ENCODE measurements at places on chromosomes 3 and 15.
A peak's percentile ranks its signal among the peaks of the same experiment; 100 is the strongest.

DNA sequence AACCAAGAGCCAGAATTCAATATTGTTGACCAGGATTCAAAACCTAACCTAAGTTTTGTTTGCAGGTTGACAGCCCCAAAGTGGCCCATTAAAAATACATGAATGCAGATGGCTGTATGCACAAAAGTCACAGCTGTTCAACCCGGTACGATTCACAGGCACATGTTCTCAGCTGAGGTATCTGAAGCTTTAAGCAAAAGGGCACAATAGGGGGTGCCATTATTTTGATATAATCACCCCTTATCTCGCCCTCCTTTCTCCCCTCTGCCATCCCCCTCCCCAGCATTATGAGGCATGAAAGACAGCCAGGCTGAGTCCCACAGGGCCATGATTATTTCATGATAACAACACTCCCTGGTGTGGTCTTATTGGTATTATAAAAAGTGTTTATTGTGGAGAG is 264.9 kb downstream of the EBLN2 start:
- no peak for DNase-seq

- DNase-seq: no peak
Observed at GRCh38 chr15:69311319-69311721, 12.6 kb downstream of the PAQR5 start.

- DNase-seq: no peak
Observed at GRCh38 chr3:38471260-38471857, 17.7 kb downstream of the ACVR2B start.

DNA sequence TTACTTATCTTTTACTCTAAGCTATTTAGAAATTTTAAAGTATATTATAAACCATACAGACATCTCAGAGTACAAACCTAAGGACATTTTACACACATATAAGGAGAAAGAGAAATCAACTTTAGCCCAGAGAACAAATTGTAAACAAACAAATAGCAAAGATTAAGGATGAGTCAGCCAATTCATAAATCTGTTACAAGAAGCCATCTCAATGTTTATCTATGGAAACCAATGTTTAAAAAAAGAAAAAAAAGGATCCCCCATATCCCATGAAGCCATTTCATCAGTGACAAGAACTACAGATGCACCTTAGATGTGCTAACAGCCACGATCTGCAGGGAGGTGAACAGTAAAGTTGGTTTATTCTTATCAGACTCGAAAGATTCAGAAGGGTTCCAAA is 437.1 kb downstream of the SHQ1 start:
- DNase-seq: no peak

DNA sequence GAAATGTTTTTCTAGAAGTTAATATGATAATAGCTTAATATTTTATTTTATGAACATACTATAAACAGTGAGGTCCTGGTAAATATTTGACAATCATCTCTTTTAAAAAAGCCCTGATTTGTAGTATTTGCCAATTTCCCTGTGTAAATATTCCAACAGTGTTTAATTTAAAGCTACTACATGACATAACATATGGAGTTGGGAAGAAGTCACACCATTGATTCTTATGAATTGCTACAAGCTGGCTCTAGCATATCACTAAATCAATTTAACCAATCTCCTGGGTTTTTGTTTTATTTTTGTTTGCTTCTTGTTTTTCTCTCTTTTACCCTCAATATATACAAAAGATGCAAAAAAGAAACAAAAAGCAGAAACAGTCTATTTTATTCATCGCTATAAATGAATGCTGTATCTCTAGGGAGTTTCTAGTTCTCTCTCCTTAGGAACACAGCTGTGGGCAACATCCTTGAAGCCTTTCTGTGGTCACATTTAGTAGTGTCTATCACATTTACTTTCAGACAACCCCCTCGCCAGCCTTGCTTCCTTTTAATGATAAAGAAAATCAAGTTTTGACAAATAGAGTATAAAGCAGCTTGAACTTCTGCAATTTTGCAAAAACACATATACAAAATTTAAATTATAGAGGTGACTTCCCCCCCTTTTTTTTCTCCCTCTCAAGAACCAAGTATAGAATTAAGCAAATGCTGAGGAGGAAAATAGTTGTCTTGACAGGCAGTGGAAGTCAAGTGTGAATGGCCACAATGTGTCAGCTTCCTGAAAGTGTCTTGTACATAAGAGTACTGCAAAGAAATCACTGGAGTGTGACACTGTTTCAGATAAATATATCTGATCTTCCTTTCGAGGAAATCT is 21.4 kb downstream of the CCR1 start:
- DNase-seq: no peak

DNA sequence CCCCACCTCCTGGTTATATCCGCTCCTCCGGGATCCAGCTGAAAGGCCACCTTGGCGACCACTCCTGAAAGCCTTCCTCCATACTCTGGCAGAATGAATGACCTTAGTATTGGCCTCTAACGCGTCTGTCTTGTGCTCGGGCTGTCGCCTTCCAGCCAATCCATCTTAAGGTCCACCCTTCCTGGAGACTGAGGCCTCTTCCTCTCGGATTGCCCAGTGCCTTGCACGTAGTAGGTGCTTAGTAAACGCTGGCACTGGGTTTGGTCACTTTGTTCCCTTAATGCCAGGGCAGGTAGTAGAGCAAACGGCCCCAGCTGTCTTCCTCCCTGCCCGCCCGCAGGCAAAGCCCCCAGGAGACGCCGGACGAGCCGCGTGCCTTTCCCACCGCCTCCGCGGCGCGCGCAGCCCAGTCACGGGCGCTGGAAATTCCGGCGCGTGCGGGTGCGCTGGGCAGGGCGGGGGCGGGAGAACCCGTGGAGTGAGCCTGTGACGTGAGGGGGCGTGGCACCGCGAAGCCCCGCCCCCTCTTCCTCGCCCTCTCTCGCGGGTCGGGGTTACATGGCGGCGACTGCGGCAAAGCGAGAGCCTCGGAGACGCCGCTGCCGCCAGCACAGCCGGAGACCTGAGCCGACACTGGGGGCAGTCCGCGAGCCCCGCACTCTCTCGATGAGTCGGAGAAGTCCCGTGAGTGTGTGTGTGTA is at the start of gene MAPK6:
MAPK6 (plus strand) TSS at position 527 of the 701 bp plus-strand sequence. CDS start 27,242 bp downstream, outside the sequence.
- DNase-seq: peak; percentile 92

DNA sequence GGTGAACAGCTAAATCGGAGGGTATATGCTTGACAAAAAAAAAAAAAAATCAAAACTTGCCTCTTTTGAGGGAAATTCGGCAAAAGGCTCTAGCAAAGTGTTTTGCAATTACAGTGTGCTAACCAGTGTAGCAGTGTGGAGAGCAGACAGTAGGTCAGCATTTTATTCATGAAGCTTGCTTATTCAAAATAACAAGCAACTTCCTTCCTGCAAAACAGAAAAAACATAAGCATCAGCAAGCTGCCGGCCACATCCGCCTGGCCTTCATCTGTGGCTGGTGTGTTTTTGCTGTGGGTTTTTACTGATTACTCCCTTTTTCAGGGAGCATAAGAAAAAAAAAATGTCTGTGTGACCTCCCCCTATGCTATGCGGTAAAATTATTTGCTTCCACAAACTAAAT is 434.1 kb downstream of the OCA2 start:
- DNase-seq: peak; percentile 10

GRCh38 chr3:29333576-29333975 is 52.7 kb downstream of the RBMS3 start:
- DNase-seq: no peak

DNA sequence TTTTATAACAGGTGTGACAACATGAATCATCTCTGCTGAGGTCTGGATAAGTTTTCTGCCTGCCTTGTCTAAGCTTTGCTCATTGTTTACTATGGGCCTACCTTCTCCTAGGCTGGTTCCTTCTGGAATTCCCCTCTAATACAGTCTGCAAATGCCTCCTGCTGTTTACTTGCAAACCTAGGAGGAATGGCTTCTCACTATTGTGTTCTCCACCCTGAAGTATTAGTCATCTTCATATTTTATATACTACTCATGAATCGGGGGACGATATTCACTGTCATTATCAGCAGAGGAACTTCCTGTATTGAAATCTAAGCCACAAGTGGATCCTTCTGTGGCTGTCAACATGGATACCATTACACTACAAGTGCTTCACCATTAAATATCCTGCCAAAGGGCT is 154.8 kb downstream of the PLCL2 start:
- DNase-seq: no peak

DNA sequence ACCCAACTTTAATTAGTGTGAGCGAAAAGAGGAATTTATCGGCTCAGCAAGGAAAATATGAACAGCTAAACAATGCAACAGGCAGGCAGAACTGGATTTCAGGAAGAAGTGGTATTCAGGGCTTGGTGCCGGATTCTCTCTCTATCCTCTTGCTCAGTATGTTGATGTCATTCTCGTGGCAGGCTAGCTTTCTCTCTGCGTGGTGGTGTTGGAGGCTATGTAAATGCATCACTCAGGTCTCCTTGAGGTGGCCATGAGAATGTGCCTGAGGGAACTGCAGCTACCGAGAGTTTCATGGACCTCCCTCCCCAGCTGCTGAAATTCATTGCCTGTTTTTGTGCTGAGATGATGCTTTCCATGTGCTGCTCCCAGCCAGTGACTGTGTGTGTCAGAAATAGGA is 18.3 kb upstream of the SYN2 start:
- DNase-seq: no peak

- DNase-seq: no peak
Observed at GRCh38 chr3:180058238-180058637, 21.5 kb upstream of the PEX5L start.

GRCh38 chr3:58899159-58899952 is 150.5 kb downstream of the CFAP20DC start:
- peak; percentile 40 for DNase-seq

- no peak for DNase-seq
Observed at GRCh38 chr15:64930019-64930652, 18.4 kb downstream of the ANKDD1A start.

DNA sequence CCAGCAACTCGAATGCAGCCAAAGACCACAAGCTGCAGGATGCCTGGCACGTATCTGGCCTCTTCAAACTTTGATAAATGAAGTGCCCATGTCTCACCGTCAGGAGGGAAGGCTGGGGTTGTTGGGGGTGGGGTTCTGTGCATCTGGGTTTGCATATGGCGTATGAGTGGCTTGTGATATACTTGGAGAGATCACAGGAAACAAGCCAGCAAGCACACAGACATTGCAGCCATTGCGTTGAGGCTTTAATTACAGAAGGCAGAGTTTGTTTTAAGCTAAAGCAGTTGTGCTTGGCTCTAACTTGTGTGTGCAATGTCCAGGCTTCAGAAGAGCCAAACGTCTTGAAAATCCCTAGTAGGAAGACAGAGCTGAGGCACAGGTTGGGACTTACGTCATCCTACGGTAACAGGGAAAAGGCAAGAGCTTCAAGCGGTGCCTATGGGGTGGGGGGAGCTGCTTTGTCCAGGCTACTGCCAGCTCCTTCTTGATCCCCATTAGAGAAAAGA is 109.2 kb downstream of the ASB7 start:
- DNase-seq: no peak

DNA sequence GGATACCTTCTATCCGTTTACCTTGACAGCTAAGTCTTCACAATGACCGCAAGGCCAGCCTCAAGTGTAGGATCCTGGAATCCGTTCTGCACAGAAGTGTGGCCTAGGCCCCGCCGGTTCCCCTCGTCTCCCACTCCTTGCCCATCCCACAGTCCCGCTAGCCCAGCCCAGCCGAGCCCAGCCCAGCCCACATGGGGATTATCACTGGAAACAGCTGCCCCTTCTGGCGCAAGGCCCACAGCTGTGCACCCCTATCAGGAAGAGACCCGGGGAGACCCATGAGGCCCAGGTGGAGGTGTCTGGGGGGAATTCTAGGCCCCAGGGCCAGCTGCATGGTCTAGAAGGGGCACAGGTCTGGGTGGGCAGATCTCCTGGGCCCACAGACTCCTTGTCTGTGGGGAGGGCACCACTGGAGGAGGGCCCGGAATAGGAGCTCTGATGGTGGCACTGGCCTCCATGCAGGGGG is 27.9 kb upstream of the KLF13 start:
- peak; percentile 1 for DNase-seq

GRCh38 chr3:159974-160373 is 36.6 kb upstream of the CHL1 start:
- DNase-seq: no peak

- DNase-seq: no peak
Observed at GRCh38 chr3:15174953-15175352, 31.1 kb upstream of the CAPN7 start.

- DNase-seq: no peak
Observed at GRCh38 chr3:19348500-19348899, 200.2 kb downstream of the KCNH8 start.

DNA sequence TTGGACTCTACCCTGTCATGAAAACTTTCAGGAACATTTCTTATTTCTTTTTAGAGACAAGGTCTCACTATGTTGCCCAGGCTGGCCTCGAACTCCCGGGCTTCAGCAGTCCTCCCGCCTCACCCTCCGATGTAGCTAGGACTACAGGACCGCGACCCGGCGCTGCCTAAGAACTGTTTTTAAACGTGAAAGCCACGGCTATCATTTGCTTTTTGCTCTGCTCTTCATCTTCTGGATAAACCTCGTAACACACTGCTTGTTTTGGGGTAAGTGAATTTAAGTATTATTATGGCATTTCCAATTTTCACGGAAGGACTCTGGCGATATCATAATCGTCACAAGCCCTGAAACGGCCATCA is 14.3 kb upstream of the CCNL1 start:
- DNase-seq: peak; percentile 30

- DNase-seq: no peak
Observed at GRCh38 chr3:142019794-142020320, 129.5 kb downstream of the TFDP2 start.

- DNase-seq: no peak
Observed at GRCh38 chr3:10249833-10250232, 1.6 kb downstream of the TATDN2 start.

GRCh38 chr3:93843981-93844380 is 129.7 kb downstream of the PROS1 start:
- no peak for DNase-seq

DNA sequence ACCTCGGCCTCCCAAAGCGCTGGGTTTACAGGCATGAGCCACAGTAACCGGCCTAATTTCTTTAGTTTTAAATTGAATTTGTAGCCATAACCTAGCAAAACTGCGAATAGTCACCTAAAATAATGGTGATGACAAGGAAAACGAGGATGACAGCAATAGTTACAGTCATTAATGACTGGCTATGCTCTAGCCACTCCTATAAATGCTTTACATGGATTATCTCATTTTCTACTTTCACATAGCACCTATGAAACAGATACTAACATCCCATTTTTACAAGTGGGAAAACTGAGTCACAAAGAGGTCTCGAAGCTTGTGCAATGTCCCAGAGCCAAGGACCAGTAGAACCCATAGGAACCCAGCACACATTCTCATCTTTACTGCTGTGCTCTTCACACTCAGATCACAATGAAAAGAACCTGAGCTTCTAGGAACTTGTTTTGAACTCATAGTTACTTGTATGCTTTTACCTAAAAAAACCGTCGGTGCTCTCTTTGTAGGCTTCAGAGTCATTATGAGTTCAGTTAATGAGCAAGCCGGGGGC is 39.4 kb downstream of the FBXL22 start:
- DNase-seq: no peak

GRCh38 chr15:89345248-89345647 is 10.6 kb upstream of the POLG start:
- no peak for DNase-seq
